Aorta (tissue), 5 donors: ENCODE measurements at places on chromosomes 6 and 20. TPM values are rescaled to one million over a fixed set of nuclear protein-coding genes. Genes with fewer than 3 reads are reported as not detected.
A peak's percentile ranks its signal among the peaks of the same experiment; 100 is the strongest.

- H3K4me3 ChIP-seq: no peak overlapping the region
- no peak overlapping the region for H3K27ac ChIP-seq
Measured at GRCh38 chr6:16789329-16790038, 28.2 kb upstream of the ATXN1 start.

- H3K27me3 ChIP-seq: peaks cover 4% of the 10 kb centered on the region
- H3K4me1 ChIP-seq: no peaks in the 10 kb centered on the region
- H3K36me3 ChIP-seq: no peaks in the 10 kb centered on the region
- no peak overlapping the region for H3K4me3 ChIP-seq
Measured at GRCh38 chr20:4730780-4731179, 9.1 kb downstream of the PRND start.

DNA sequence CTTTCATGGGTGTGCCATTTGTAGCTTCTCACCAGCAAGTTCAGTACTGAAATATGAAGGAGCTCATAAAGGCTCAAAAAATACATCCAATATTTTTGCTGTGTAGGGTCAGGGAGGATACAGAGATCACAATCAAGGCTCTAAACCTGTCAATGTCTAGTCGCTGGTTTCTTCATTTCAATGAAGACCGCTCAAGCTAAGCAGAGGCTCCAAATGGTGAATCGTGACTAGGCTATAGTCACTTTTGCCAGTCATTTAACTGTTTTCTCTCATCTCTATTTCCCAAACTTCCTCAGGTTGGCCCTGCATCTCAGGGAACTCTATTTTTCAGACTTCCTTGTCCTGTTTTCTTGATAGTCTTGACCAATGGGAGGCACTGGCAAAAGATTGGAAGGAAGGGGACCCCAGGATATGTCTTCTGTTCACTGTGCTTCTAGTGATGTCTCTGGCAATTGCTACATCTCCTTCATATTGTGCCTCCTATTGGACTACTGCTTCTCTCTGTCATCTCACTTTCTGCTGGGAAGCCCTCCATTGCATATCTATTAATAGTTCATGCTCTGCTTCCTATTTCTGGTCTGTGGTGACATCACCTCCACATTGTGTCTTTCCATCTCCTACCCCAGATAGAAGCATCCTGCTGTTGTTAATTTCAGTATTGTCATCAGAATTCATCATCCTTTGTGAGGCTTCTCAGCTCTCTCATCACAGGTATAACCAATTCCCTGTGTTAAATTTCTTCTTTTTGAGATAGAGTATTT, 87.7 kb upstream of the FAM184A start:
- H3K27me3 ChIP-seq: no peaks in the 10 kb centered on the region
- DNase-seq: no peak
- no peak overlapping the region for H3K4me3 ChIP-seq
- H3K36me3 ChIP-seq: no peaks in the 10 kb centered on the region

GRCh38 chr6:156313037-156313436, 464.1 kb upstream of the ARID1B start:
- no peak for DNase-seq
- no peak overlapping the region for H3K4me3 ChIP-seq
- H3K36me3 ChIP-seq: no peaks in the 10 kb centered on the region
- H3K4me1 ChIP-seq: no peaks in the 10 kb centered on the region
- no peaks in the 10 kb centered on the region for H3K27me3 ChIP-seq

DNA sequence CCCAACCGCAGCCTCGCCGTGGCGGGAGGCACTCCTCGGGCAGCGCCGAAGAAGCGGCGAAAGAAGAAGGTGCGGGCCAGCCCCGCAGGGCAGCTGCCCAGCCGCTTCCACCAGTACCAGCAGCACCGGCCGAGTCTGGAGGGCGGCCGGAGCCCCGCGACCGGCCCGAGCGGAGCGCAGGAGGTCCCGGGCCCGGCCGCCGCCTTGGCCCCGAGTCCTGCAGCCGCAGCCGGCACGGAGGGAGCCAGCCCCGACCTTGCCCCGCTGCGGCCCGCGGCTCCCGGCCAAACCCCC, 525 bp downstream of the PNRC1 start:
- no peaks in the 10 kb centered on the region for H3K4me1 ChIP-seq
- H3K27ac ChIP-seq: peak overlapping the region; percentile 100
- no peaks in the 10 kb centered on the region for H3K36me3 ChIP-seq
- H3K4me3 ChIP-seq: peak overlapping the region; percentile 85
- DNase-seq: no peak
- H3K27me3 ChIP-seq: no peaks in the 10 kb centered on the region

GRCh38 chr6:7390226-7390878, 744 bp downstream of the RIOK1 start:
- DNase-seq: no peak
- H3K4me3 ChIP-seq: peak overlapping the region; percentile 51
- no peak overlapping the region for H3K27ac ChIP-seq
- H3K36me3 ChIP-seq: no peaks in the 10 kb centered on the region
- peaks cover 12% of the 10 kb centered on the region for H3K4me1 ChIP-seq

DNA sequence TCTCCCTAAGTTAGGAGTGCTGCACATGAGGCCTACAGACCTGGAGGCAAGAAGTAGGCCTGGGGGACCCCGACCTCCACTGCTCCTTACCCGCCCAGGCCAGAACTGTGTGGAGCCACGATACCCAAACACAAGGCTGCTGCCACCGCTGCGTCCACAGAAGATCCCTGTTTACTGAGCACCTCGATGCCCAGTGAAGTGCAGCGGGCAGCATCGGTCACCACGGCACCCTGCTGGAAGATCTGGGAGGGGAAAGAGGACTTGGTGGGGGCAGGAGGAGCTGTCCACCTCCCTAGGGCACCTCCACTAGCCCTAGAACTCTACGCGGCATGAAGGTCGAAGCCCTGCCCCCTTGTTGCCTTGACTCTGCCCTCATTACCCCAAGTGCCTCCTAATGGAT, 9.9 kb downstream of the GGT7 start:
- no peak for DNase-seq
- no peaks in the 10 kb centered on the region for H3K27me3 ChIP-seq
- no peak overlapping the region for H3K4me3 ChIP-seq
- no peaks in the 10 kb centered on the region for H3K4me1 ChIP-seq
- H3K27ac ChIP-seq: no peak overlapping the region
- H3K36me3 ChIP-seq: no peaks in the 10 kb centered on the region

DNA sequence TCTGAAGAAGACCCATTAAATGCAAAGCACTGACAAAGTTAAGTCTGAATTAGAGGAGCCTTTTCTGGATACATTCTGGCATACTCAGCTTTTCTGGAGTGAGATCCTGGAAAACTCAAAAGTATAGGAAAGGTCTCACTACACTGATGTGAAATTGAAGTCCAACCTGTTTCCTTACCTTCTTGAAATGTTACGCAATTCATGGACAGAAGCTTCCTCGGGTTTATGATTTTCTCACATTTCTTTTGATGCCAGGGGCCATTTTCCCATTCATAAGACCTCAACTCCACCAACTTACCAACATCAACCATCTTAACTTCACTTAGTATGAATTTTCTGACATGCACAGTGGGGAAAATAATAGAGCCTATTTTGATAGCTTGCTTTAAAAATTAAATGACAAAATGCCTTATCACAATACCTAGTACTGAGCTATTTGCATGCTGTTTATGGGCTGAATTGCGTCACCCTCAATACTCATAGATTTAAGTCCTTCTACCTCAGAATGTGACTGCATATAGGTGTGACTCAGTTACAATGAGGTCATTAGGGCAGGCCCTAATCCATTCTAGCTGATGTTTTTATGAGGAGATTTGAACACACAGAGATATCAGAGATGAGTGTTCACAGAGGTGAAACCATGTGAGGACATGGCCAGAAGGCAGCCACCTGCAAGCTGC, 73.4 kb upstream of the RAB32 start:
- H3K36me3 ChIP-seq: no peaks in the 10 kb centered on the region
- DNase-seq: no peak
- no peak overlapping the region for H3K27ac ChIP-seq
- no peaks in the 10 kb centered on the region for H3K27me3 ChIP-seq
- no peaks in the 10 kb centered on the region for H3K4me1 ChIP-seq
- H3K4me3 ChIP-seq: no peak overlapping the region

DNA sequence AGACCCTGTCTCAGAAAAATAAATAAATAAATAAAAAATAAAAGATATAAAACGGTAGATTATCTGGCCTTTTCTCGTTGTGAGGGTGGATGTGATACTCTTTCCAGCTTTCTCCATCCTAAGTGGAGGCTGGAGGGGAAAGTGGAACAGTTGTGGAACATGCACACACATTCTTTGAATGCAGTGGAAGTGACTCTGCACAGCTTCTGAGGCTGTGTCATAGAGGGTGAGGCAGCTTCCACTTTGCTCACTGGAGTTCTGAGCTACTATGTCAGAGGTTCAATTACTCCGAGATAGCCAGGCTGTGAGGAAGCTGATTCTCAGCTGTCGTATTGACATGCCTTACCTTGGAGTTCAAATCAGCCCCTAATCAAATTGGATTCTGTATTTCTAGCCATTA, 82.2 kb downstream of the CHMP4B start:
- no peaks in the 10 kb centered on the region for H3K4me1 ChIP-seq
- no peak for DNase-seq
- H3K36me3 ChIP-seq: no peaks in the 10 kb centered on the region
- no peaks in the 10 kb centered on the region for H3K27me3 ChIP-seq
- no peak overlapping the region for H3K4me3 ChIP-seq
- no peak overlapping the region for H3K27ac ChIP-seq

- no peak for DNase-seq
- H3K36me3 ChIP-seq: no peaks in the 10 kb centered on the region
- H3K4me1 ChIP-seq: peaks cover 4% of the 10 kb centered on the region
- no peak overlapping the region for H3K4me3 ChIP-seq
- H3K27me3 ChIP-seq: no peaks in the 10 kb centered on the region
Measured at GRCh38 chr6:132085731-132086130, 134.6 kb upstream of the CCN2 start.

GRCh38 chr6:150418827-150419594, 50.2 kb downstream of the IYD start:
- no peak overlapping the region for H3K27ac ChIP-seq
- peak overlapping the region; percentile 60 for H3K4me3 ChIP-seq
- peak; percentile 88 for DNase-seq
- H3K27me3 ChIP-seq: no peaks in the 10 kb centered on the region
- no peaks in the 10 kb centered on the region for H3K36me3 ChIP-seq

The GNRH2 gene
- not detected for total RNA-seq

The SLC22A7 gene
- not detected for total RNA-seq

The VWA7 gene
- 1.3 TPM for total RNA-seq

The AGPAT4 gene
- 17.9 TPM for total RNA-seq

The MUC21 gene
- total RNA-seq: not detected

The KIF25 gene
- total RNA-seq: not detected
